ENCODE measurements at places on chromosomes 4 and X.

DNA sequence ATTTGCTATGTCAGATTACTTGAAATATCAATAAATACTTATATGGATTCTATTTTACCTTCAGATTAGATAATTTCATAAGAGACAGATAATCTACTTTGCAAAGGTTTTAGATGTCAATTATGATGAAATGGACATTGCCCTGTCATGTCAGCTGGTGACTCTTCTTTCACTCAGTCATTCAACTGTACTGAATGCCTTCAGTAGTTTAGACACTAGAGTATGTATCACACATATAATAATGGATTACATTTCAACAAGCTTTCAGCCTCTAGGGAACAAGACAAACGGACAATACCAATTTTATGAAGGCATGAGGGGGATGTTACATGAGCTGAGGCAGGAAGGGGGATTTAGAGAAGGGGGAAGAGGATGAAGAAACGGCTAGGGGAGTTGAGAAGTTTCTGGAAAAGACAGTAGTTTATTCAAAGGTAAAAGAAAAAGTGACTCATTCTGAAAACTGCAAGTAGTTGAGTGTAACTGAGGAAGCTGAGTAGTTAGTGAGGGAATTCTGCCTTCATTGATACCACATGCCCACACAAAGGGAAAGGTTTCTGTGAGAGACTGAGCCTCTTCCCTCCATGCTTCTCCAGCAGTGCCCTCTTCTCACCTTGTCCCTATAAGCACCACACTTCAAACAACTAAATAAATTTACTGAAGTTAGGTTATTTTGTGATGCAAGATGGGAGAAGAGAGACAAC lies 25.7 kb downstream of the SLC9B2 start:
- no peak for DNase-seq

DNA sequence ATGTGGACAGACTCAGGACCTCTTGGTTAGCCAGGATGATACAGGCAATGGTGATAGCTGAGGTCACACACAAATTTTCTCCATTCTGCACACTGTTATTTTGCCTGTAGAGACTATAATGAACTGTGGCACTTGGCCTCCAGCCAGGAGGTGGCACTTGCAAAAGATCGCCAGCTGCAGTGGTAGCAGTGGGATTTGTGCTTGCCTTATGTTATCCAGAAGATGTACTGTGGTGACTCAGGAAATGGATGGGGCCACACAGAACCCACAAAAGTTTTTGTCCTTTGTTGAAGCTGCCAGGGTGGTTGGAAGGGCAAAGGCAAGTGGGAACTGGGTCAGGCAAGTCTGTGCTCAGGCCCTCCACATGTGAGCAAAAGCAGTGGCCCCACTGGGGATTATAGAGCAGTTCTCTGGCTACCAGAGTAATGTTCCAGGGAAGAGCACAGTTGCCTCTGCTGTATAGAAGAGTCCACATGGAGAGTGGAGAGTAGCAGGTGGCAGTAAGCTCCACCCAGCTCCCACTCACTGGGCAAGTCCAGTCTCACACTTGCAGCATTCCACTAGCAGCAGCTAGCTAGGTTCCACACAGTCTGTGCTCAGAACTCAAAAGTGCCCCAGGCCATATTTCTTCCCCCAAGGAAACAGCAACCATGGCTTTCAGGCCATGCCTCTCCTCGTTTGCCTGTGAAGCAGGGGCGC lies 5.9 kb upstream of the C4orf17 start:
- DNase-seq = no peak

DNA sequence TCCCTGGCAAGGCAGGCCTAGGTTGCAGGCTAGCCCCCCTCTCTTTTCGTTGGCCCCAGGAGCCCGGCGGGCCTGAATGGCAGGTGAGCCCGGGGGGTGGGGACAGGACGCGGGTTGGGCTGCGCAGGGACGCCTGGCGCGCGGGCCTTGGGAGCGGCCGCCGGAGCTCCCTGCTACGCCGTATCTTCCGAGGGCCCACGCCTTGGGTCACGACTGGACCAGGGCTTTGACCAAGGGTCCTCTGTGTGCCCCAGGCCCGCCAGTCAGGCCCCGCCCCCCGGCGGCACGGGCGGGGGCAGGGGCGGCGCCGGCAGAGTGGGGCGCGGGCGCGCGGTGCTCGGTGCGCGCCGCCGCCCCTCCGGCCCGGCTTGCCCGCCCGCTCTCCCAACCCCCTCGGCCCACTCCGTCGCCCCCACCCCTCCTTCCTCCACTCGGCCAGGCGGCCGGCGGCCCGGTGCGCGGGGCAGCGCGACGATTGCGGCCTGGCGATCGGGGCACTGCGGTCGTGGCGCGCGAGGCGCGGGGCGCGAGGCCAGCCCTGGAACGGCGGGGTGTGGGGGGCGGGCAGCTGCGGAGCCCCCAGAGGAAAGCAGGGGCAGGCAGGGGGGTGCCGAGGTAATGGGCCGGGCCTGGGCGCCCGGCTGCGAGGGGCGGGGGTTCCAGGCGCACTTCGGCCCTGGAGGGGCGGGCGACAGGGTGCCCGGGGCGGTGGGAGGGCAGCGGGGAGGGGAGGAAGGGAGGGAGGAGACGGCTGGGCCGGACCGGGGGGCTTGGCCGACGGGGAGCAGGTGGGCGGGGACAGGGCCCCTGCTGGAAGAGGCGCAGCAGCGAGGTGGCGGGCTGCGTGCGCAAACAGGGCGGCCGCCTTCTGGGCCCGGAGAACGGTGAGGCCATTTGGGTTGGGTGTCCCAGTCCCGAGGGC lies at the start of gene PRRG3:
PRRG3 (plus strand) TSS at position 798 of the 922 bp plus-strand sequence. CDS start 3,357 bp downstream, outside the sequence.
- DNase-seq = no peak

DNA sequence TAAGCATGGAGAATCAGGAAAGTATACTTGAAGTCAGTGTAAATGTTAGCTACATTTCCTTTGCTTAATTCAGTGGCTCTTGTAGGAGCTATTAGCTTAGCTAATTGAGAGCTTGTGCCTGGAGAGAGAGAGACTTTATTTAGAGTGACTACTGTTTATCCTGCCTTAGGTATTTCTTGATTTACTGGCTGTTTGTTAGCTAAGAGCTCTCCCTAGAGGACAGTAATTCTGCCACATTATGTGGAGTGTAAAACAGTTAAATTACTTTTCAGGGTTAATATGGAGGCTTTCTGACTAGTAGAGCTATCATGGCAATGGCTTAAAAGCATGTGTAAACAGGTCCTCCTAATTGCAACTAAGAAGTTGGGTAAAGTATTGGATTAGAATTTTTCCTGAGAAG lies 306.5 kb upstream of the TECRL start:
- no peak for DNase-seq

Data from coronary artery (tissue), 2 donors.